ENCODE measurements at places on chromosomes 1 and 21.

GRCh38 chr1:8166406-8166805 lies 140.3 kb upstream of the ERRFI1 start:
- no peak for DNase-seq

DNA sequence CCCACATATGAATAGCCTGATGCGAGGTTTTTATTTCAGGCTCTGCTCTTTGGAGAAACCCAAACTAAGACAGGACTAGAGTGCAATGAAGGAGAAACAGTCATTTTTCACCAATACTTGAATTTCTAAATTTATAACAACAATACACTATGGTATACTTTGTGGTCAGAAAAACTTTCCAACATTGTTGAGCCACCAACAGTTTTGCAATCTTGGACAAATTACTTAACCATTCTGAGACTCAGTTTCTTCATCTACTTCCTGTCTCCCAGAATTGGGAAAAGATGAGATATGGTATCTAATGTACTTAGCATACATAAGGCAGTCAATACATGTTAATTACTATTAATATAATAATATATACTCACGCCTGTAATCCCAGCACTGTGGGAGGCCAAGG lies 519.8 kb upstream of the PLXNA2 start:
- no peak for DNase-seq

- no peak for DNase-seq
These were observed 9.9 kb downstream of the SH2D2A start for GRCh38 chr1:156806512-156807440.

- no peak for DNase-seq
These were observed 168.9 kb downstream of the TPR start for GRCh38 chr1:186206048-186206570.

- DNase-seq, result no peak
These were observed 251.8 kb upstream of the IRF2BP2 start for GRCh38 chr1:234861761-234862160.
